H1 (cell line): ENCODE measurements at places on chromosomes 3 and 15. TPM values are rescaled to one million over a fixed set of nuclear protein-coding genes. Genes with fewer than 3 reads are reported as not detected.

DNA sequence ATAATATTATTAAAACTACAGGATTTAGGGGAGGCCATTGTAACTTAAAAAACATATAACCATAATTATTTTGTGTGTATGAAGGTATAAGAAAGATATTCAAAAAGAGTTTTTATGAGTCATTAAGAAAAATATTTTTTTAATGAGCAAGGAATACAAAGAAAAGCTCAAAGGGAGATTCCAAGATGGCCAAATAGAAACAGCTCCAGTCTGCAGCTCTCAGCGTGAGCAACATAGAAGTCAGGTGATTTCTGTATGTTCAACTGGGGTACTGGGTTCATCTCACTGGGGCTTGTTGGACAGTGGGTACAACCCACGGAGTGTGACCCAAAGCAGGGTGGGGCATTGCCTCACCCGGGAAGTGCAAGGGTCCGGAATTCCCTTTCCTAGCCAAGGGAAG, 336.1 kb downstream of the TBL1XR1 start:
- no peak for DNase-seq

DNA sequence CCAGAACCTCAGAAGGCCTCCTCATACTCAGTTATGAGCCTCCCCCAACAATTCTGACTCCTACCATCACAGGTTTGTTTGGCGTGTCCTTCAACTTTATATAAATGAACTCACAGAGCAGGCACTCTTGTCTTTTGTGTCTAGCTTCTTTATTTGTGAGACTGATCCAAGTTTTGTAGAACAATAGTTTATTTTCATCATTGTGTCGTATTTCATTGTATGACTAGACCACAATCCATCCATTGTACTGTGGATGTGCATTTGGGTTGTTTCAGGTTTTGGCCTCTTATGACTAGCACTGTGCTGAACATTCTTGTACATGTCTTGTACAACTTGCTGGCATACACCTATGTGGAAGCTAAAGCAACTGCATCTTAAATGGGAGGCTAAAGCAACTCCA, 292.8 kb upstream of the LYSMD4 start:
- DNase-seq = no peak

DNA sequence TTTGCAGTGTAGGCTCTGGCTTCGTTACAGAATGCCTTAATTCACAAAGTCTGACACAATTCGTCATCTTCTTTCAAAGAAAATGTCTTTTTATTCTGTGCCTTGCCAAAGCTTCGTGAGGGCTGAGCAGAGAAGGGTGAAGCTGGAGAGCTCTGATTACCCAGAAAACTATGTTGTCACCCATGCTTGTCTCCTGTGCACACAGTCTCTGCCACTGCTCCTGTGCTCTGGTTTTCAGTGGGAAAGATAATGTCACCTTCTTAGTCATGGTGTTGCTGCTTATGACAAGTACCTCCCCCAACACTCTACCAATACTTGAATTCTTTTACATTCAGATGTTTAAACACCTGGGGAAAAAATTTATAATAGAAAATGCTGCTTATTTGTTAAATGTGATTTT, 509.2 kb upstream of the GRM7 start:
- DNase-seq = no peak

- DNase-seq = no peak
Measured at GRCh38 chr15:46595016-46595415, 960.2 kb downstream of the SQOR start.

TEX9 gene
- 10.8 and 12.3 TPM in 2 replicates for total RNA-seq
